Left lung (tissue), 14 donors: ENCODE measurements at places on chromosomes 6 and 20. TPM values are rescaled to one million over a fixed set of nuclear protein-coding genes. Genes with fewer than 3 reads are reported as not detected.

EPPIN gene
- total RNA-seq = not detected

GABRR1 gene
- not detected for total RNA-seq

SLC26A8 gene
- total RNA-seq = 1.5 TPM

MYLK2 gene
- not detected for total RNA-seq

SAPCD1 gene
- 1.3 TPM for total RNA-seq

CEP43 gene
- total RNA-seq = 15.8 TPM

DOK5 gene
- total RNA-seq = 2.6 TPM

VWA7 gene
- 5.0 TPM for total RNA-seq

BMP7 gene
- total RNA-seq = 2.5 TPM

CGA gene
- total RNA-seq = not detected

ZGPAT gene
- 26.2 TPM for total RNA-seq

MAFB gene
- total RNA-seq = 29.8 TPM

CNPY3 gene
- 71.4 TPM for total RNA-seq

SLC22A23 gene
- 24.4 TPM for total RNA-seq

CCN5 gene
- total RNA-seq = 14.3 TPM

SLC22A16 gene
- total RNA-seq = 5.4 TPM

ARMH2 gene
- total RNA-seq = 0.50 TPM

LAMP5 gene
- total RNA-seq = 5.3 TPM

PAX1 gene
- total RNA-seq = not detected

CD83 gene
- 22.1 TPM for total RNA-seq

PDYN gene
- total RNA-seq = not detected

KCNK17 gene
- 5.2 TPM for total RNA-seq

RNF39 gene
- 2.7 TPM for total RNA-seq

BCAS1 gene
- 1.6 TPM for total RNA-seq

DLK2 gene
- 1.0 TPM for total RNA-seq

ADTRP gene
- total RNA-seq = 7.1 TPM

CST2 gene
- total RNA-seq = 13.0 TPM

SLC17A1 gene
- total RNA-seq = not detected

NOTCH4 gene
- total RNA-seq = 37.0 TPM

SSTR4 gene
- not detected for total RNA-seq

PAK5 gene
- 0.15 TPM for total RNA-seq

HLA-F gene
- total RNA-seq = 197 TPM

FGD2 gene
- total RNA-seq = 24.7 TPM

CLPSL1 gene
- total RNA-seq = not detected

PEX7 gene
- 8.2 TPM for total RNA-seq

TBP gene
- total RNA-seq = 12.9 TPM

ZKSCAN3 gene
- 7.0 TPM for total RNA-seq

GSTA1 gene
- 3.8 TPM for total RNA-seq

UCKL1 gene
- total RNA-seq = 26.7 TPM

KIZ gene
- 10.4 TPM for total RNA-seq

EEF1A2 gene
- total RNA-seq = 0.50 TPM

HLA-DQA1 gene
- total RNA-seq = 200 TPM

MCHR2 gene
- not detected for total RNA-seq

C6orf89 gene
- total RNA-seq = 59.6 TPM

RIPOR3 gene
- total RNA-seq = 7.0 TPM

PI16 gene
- 2.5 TPM for total RNA-seq

GLYATL3 gene
- total RNA-seq = not detected

PRR18 gene
- 0.94 TPM for total RNA-seq

C20orf144 gene
- not detected for total RNA-seq

USP49 gene
- 3.8 TPM for total RNA-seq

THEMIS gene
- 0.38 TPM for total RNA-seq

UBD gene
- total RNA-seq = 2.7 TPM

NKAPL gene
- 1.5 TPM for total RNA-seq

CST3 gene
- 628 TPM for total RNA-seq

TCEA2 gene
- 31.2 TPM for total RNA-seq

HLA-DRB1 gene
- 665 TPM for total RNA-seq

MRAP2 gene
- total RNA-seq = 1.2 TPM

TMEM151B gene
- not detected for total RNA-seq

VPS16 gene
- 42.7 TPM for total RNA-seq
